SK-N-MC (cell line): ENCODE measurements at places on chromosomes 5 and 9.
A peak's percentile ranks its signal among the peaks of the same experiment; 100 is the strongest.

GRCh38 chr5:32272746-32273145, 40.0 kb downstream of the MTMR12 start:
- no peak for DNase-seq

GRCh38 chr5:69167929-69168328, 979 bp downstream of the CCNB1 start:
- no peak for DNase-seq

- no peak for DNase-seq
These were observed 216.2 kb upstream of the PIK3R1 start for GRCh38 chr5:67999391-67999790.

- DNase-seq, result no peak
These were observed 14.4 kb upstream of the HRCT1 start for GRCh38 chr9:35891646-35892045.

DNA sequence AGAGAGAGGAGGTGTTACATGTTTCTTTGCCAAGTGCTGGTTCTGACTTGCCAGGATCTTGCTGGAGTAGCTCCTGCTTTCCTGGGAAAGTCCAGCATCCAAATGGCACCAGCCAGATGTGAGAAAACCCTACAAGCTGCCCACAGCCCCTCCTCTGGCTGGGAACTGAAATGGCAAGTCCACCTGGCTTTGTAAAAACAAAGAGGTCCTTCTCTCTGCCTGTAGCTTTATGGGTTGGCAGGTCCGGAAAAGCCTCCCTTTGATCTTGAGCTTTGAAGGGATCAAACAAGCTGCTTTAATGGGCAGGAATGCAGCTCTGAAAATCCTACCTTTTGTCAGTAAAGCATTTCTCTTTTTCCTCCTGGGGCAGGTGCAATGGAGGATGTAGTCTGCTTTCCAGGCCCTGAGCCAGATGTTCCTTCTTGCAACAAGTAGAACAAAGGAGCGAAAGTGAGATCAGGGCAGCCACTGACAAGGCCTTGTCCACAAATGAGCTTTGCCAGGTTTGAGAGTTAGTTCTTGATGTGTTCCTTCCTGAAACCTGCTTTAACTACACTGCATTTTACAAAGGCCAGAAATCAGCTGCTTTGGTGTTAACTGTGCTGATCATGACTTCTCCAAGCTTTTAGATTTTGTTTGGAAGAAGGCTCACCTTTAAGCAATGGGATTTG, 456.7 kb downstream of the ZNF608 start:
- DNase-seq, result no peak

- no peak for DNase-seq
These were observed 217.4 kb downstream of the KDM4C start for GRCh38 chr9:6975198-6975597.

DNA sequence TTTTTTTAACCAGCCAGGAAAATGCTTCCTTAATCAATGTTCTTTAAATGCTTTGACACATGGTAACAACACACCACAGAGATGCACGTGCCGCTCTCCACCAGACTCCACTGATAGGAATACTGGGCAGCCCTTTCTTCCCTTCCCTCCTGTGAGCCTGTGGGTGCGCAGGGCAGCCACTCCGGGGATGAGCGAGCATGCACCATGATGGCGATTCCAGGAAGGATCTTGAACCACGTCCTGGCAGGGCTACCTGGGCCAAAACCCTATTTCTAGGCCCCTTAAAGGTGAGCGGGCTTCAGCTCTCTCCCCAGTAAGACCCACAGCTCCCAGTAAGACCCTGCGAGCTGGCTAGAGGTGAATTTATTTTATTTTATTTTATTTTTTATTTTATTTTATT, 128.2 kb downstream of the MVB12B start:
- no peak for DNase-seq

DNA sequence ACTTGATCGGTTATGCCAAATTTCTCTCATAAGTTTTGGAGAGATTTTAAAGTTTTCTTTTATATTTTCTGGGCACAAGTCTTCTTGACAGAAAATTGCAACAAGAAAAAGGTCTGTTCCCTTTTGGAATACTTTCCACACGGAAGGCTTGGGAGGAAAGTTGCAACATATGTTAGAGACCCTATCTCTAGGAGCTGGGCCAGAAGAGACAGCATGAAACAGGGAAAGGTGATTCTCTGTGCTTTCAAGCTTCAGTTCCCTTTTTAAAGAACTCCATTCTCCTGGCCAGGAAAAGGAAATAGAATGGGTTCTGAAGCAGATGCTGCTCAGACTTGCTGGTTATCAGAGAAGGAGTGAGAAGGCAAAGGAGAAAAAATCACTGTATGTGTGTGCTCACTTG, 368.3 kb downstream of the SPATA31D1 start:
- DNase-seq, result no peak

DNA sequence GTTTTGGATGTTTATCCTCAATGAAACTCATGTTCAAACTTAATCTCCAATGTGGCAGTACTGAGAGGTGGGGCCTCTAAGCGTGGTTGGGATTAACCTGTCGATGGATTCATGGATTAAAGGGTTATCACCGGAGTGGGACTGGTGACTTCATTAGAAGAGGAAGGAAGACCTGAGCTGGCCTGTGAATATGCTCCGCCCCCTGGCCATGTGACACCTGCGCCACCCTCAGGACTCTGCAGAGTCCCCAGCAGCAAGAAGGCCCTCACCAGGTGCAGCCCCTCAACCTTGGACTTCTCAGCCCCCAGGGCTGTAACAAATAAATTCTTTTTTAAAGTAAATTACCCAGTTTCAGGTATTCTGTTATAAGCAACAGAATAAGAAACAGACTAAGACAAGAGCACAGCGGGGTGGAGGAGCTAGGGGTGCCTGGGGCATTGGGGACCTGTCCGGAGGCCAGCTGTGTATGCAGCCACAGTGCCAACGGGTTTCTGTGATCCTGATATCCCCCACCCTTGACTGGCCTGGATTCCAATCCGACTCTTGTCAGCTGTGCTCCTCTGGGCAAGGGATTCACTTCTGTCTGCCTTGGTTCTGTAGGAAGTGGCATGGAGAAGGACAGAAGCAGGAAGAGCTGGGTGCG, 3.2 kb upstream of the MAPK9 start:
- no peak for DNase-seq

GRCh38 chr9:38006163-38006562, 62.9 kb downstream of the SHB start:
- no peak for DNase-seq

GRCh38 chr9:68509689-68510088, 31.0 kb downstream of the TMEM252 start:
- no peak for DNase-seq

DNA sequence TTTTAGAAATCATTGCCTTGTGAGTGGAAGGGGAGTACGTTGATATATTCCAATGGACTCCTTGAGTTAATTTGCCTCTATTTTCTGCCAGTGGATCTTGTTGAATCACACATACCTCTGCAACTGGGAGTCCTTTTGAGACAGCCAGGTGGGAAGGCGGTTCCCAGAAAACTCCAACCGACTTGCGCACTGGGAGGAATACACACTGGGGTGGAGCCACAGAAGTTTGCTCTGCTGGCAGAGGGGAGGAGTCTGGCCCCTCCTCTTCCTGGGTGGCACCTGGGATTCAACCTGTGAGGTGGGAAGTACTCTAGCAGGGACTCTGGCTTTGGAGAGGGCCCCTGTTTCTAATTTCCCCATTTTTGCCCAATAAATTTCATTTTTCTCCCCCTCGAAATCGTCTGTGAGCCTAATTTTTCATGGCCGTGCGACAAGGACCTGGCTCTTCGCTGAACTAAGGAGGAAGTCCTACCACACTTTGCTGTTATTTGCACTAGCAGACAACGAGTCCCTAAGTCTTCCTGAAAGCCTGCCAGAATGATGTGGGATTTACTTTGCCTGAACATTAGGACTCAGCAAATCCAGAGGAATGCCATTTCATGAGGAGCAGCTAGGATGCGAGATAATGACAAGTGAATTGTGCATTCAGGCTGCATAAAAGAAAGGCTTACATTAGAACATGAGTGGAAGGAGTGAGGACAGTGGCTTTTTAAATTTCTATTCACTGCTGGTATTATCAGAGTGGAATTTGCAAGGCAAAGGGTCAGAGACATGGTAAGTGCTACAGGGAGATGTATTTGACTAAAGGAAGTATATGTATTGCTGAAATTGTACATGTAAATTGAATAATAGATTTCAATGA, 67.2 kb downstream of the PRLR start:
- no peak for DNase-seq

DNA sequence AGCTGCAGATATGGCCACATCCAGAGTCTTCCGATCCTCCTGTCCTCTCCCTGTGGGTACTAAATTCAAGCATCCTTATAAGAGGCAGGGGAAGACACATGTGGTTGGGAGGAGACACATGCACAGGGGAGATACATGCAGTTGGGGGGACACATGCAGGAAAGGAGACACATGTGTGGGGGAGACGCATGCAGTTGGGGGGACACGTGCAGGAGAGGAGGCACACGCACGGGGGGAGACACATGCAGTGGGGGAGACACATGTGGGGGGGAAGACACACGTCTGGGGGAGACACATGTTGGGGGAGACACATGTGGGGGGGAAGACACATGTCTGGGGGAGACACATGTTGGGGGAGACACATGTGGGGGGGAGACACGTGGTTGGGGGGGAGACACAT, 21.2 kb upstream of the OLFM1 start:
- no peak for DNase-seq

GRCh38 chr5:109689740-109690241, at the start of gene MAN2A1:
MAN2A1 (plus strand) TSS chr5:109689927; CDS start chr5:109690418, 491 bp downstream.
- no peak for DNase-seq

GRCh38 chr9:1683951-1684350, 331.2 kb upstream of the SMARCA2 start:
- no peak for DNase-seq

- no peak for DNase-seq
These were observed 233.3 kb upstream of the DAP start for GRCh38 chr5:10994091-10994986.

GRCh38 chr9:8143677-8144076, 344.1 kb upstream of the DMAC1 start:
- DNase-seq, result no peak

GRCh38 chr5:5711592-5711991, 289.1 kb downstream of the ICE1 start:
- no peak for DNase-seq

DNA sequence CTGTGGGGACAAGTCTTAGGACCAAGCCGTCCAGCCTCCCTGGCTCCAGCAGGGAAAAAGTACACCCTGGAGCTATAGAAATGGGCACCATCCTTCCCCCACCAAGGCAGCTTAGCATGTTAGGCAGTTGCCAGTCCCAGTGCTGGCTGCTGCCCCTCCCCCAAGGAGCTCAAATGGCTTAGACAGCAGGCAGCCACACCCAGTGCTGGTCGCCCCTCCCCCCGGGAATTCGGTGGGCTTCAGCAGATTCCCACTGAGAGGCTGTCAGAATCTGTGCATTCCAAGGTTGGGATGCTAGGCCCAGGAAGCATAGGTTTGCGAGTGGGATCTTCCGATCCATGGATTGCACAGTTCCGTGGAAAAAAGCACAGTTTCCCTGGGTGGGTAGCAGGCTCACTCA, 105.2 kb upstream of the ITGA1 start:
- no peak for DNase-seq

GRCh38 chr9:81474125-81474524, 215.2 kb downstream of the TLE1 start:
- DNase-seq, result no peak

DNA sequence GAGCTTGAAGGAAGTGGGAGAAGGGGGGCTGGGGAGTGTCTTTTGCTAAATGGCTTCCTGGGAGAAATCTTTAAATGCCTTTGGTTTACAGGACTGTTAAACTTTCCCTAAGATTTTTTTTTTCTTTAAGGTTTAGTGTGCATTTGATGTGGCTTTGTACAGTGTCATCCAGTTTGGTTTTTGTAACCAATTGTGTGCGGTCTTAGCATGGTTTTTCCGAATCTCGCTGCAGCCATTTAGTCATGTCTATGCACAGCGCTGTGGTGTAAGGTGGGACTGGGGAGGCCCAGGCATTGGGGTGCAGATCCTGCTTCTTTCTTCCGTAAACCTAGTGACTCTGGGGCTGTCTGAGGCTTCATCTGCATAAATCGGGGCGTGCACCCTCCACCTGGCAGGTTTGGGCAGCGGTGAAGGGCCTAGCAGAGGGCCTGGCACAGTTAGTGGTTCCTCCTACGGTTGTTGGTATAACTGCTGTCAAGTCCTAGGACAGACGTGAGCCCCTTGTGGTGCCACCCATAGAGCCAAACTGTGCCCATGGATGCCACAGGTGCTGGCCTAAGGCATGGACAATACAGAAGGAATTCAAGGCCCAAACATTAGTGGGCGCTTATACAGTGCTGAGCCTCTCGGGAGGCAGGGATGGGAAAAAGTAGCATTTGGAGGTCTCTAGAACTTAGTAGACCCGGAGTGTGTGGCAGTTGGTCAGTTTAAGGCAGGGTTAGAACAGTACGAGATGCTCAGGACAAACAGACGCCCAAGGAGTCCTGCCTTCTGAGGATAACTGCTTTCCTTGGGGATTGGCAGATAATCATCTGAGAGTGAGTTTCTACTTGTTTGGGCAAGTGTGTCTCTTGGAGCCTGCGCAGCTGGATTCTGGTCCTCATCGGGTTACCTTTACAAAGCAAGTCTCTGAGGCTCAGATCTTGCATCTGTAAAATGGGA, 1.5 kb downstream of the PRRC2B start:
- DNase-seq, result no peak

DNA sequence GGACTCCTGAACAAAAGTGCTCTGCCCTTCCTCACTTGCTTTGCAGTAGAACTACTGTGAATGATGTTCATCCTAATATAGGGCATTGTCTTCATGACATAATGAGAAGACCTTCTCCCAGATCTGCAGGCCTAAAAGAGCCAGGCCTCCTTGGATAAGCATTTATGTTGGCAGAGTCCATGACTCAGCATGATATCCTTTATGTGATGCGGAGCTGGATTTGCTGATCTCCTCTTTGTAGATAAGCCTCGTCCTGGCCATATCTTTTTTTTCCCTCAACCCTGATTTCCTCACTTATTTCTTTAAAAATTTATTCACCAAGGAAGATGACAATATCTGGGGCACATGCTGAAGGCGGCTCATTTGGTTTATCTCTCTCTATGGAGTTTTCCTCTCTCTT, 62.4 kb upstream of the TAS2R1 start:
- no peak for DNase-seq

GRCh38 chr5:74155501-74155900, 485.0 kb downstream of the ENC1 start:
- no peak for DNase-seq

- DNase-seq, result no peak
These were observed 279.4 kb downstream of the CWC27 start for GRCh38 chr5:65047948-65048690.

- DNase-seq, result no peak
These were observed 5.2 kb downstream of the LRRTM2 start for GRCh38 chr5:138869763-138870500.

- no peak for DNase-seq
These were observed 9.8 kb upstream of the CTSL start for GRCh38 chr9:87716141-87716540.

- peak; percentile 30 for DNase-seq
These were observed 103.2 kb downstream of the GPBP1 start for GRCh38 chr5:57277085-57277484.

- DNase-seq, result no peak
These were observed 139.8 kb downstream of the DOCK8 start for GRCh38 chr9:354453-354852.

DNA sequence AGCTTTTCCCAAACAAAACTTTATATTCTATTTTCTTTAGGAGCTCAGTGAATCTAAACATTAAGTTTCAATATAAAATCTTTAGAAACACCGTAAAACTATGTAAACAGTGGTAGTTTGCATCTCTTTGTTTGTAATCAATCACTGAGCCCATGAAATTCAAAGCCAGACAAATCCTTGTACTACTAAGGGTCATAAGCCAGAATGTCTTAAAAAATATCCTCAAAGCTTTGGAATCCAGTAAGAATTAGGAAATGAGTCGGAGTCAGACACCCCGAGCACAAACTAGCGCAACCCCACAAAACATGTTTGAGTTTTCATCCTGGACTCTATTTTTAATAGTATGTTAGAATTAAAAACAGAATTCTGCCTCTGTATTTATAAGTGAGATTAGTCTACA, 153.8 kb downstream of the HSPA4 start:
- DNase-seq, result no peak
